Stimulated activated CD4-positive, alpha-beta T cell treated with anti-CD3 and anti-CD28 coated beads, Interleukin-12 subunit alpha, Interleukin-12 subunit beta, amount 100 ng/mL, for 4 hours (primary cell): ENCODE measurements at places on chromosomes 13 and 19.

DNA sequence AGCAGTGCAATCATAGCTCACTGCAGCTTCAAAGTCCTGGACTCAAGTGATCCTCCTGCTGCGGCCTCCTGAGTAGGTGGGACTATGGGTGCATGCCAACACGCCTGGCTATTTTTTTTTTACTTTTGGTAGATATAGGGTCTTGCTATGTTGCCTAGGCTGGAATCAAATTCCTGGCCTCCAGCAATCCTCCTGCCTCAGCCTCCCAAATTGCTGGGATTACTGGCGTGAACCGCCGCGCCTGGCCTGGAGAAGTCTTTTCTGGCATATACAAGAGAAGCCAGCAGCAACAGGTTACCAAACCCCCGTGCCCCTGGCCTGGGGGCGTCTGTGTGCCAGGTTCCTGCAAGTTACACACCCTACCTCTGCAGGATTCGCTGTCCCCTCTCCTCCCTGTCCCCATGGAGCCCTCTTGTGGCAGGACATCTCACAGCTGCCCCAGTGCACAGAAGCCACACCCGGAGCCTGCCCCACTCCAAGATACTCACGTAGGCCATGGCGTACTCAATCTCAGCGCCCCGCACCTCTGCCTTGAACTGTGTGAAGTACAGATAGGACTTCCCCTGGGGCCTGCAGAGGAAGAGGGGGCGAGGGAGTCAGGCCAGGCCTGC, 9.9 kb downstream of the MYDGF start:
- DNase-seq = no peak

DNA sequence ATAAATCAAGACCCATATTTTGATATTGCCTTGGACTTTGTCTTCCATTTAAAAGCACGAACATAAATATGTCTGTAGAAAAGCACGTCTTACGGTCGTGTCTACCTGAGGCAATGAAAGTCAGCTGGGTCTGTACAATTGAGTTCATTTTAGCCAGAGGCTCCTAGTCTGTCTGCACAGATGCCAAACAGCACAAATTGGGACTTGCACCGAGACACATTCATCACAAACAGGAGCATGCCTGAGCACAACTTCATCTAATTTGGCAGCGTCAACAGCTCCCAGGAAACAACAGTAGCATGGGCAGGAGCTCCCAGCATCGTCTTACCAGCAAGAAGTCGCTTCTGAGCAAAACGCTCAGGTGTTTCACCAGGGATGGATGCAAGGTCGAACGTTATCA, 687.0 kb downstream of the EFNB2 start:
- no peak for DNase-seq

DNA sequence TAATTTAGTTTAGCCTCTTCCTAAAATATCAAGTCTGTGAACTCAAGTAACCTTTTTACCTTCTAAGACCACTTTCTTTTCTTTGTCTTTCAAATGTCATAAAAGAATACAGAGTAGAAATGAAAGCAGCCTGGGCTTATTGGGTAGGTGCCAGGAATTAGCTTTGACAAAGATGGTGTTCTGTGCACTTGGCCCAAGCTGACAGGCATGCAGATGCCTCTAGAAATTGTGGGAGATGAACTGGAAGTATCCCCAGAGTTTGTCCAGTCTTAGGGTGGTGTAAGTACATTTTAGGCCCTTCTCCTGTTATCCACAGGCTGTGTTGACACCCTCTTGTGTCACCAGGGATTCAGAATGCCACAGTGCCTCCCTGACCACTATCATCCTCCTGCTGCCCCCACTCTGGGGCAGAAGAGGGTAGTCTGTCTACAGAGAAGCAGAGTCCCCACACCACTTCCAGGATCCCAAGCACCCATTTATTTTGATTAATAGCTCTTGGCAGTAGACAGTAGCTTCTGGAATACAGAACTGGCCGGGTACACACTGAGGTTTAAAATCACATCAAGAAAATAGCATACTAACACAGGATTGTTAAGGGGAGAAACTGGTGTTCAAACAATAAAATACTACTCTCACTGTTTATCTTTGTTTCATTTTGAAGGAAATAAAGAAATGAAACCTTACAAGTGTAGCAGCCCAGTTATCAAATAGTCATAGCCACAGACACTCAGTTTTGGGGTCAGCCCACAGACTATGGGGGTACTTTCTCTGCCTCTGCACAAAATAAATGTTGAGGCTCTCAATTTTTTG, 343.2 kb downstream of the KCNRG start:
- no peak for DNase-seq

- peak; percentile 81 for DNase-seq
Measured at GRCh38 chr19:3360421-3361383, 5.7 kb upstream of the NFIC start.
